ENCODE measurements at places on chromosomes 12 and 14.

DNA sequence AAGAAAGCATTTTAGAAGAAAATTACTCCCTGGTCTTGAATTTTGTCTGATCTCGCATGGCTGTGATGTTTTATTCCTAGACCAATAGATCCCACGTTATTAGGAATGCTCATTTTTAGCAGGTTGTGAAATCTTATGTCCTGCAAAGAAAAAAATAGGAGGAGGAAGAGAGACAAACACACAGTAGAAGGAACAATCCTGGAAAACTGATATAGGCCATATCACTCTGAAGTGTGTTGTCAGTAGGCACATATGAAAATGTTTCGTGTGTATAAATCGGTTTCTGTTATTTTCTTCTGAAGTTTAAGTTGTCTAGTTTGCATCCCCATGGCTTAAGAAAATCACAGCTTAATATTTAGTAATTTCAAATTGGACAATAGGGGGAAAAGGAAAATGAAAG, 12.4 kb downstream of the SLCO1B3 start:
- no peak for DNase-seq

GRCh38 chr12:94460616-94460959, 921 bp upstream of the CEP83 start:
- no peak for DNase-seq

- DNase-seq, result no peak
Measured at GRCh38 chr12:130334937-130335336, 2.8 kb upstream of the PIWIL1 start.

GRCh38 chr12:7190268-7191055, 976 bp downstream of the PEX5 start:
- DNase-seq, result no peak

DNA sequence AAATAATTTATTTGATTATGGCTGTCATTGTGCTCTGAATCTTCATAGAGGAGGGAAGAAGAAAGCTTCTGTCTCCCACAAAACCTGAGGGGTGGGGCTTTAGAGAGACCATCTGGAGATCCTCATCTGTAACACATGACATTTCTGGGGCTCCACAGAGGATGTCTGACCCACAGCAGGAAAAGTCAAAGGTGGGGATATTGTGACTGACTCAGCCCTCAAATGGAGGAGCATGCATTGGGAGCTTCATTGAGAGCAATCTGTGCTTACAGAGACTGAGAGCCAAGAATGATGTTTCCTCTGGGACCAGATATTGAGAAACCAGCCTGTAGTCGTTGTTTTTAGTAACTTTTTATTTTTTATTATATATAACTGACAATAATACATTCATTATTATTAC, 158.7 kb downstream of the SYT1 start:
- DNase-seq, result no peak

DNA sequence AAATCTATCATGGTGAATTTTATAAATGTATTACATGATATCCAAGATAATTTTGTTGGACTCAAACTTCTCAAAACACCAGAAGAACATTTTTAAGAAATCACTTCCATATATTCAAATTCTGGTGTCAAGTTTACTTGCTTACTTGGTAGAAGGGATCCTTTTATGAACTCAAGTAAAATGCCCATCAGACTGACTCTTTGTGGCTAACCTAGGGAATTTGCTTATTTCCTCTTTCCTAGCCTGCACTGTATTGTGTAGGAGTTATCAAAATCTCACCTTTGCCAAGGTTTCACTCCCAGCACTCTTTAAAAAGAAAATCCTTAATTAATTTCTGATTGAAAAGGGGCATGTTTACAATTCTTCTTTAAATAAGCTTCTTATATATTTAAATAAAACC, 196.5 kb downstream of the DUSP6 start:
- no peak for DNase-seq

DNA sequence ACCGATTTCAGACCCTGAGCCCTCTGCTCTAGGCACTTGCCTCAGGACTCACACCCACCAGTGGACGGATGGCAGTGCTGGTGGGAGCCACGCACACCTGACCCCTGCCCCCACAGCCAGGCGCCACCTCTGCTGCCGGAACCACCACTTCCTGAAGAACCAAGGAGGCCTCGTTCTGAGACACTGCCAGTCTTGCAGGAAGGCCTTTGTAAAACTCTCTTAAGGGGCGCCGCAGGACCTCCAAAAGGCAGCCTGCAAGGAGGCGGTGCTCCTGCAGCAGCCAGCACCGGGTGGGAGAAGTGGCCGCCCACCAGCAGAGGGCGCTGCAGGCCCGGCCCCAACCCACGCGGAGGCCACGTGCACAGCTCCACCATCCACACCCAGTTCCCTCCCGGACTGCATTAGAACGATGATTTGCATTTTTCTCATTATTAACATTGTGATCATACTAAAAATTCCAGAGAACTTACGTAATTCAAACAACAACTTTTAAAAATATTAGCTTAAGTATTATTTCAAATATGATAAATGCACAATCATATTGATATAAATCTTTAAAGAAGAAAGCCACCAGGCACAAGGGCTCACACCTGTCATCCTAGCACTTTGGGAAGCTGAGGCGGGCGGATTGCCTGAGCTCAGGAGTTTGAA, 12.8 kb downstream of the STX2 start:
- peak; percentile 75 for DNase-seq

DNA sequence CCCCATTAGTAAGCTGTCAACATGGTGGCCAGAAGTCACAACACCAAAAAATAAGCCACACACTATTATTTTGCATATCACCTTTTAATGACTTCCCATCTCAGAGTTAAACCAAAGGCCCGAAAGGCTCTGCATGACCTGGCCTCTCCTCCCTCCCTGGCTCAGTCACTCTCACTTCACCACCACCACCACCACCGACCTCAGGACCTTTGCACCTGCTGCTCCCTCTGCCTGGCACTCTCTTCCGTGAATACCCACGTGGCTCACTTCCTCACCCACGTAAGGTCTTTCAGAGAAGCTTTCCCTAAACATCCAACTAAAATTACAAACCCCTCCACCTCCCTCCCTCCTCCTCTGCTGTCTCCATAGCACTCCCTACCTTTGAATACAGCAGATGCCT, 134.3 kb downstream of the RIMBP2 start:
- DNase-seq, result no peak

- no peak for DNase-seq
Measured at GRCh38 chr12:113649256-113649830, 177.7 kb upstream of the LHX5 start.

DNA sequence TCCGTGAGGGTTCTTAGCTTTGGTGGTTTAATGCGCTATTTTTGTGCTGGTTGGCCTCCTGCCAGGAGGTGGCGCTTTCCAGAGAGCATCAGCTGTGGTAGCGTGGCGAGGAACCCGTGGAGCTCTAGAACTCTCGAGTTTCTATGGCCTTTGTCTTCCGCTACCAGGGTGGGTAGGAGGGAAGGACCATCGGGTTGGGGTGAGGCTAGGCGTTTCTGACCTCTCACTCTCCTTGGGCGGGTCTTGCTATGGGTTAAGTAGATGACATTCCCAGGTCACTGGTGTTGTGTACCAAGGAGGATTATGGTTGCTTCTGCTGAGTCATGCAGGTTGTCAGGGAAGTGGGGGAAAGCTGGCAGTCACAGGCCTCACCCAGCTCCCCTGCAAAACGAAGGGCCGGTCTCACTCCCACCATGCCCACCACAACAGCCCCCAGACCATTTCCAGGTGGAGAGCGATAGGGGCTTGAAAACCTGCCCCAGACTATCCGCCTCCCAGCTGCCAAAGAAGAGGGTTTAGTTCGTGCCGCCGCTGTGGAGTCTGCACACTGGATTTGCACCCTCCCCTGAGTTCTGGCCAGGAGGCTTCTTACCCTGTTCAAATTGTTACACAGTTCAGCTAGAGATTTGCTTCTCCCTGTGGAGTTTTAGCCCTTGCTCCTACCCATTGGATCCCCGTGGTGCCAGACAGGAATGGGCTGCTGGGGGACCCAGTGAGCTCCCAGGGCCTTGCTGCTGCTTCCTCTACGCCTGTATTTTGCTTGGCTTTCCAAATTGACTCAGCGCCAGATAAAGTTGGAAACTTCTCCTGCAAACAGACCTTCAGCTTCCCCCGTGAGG, 21.9 kb downstream of the RNFT2 start:
- peak; percentile 23 for DNase-seq

DNA sequence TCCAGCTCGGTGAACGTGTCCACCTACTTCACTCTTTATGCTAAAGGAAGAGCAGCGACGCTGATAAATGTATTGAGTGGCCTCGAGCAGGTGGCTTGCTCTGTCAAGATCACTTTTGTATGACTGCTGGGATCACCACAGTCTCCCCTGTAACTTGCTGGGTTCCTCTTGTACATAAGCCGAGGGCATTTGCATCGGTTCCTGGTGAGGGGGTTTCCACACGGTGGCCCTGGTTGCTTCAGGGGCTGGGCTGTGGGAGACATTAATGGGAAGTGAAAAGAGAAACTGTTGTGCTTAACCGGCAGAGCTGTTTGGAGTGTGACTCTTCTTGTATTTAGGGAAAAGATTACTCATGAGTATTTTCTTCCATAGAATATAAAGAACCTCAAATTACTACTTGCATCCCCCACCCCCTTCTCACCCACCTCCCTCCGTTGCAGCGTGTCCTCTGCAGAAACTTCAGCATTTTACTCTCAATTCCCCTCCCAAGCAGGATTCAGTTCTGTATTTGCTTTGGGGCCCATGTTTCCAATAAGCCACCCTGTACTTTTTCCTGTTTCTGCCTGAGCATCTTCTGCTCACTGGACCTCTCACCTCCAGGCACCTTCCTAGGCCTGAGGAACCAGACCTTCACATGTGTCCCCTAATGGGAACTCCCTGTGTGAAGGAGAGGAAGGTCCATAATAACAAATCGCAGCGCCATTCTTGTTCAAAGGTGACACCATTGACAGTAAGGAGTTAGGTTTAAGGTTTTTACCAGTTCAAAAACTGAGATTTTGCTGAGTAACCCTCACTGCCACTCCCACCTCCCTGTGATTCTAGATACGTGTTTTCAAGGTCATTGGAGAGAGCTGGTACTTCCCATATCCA, 187.0 kb downstream of the ETV6 start:
- DNase-seq, result peak; percentile 66

DNA sequence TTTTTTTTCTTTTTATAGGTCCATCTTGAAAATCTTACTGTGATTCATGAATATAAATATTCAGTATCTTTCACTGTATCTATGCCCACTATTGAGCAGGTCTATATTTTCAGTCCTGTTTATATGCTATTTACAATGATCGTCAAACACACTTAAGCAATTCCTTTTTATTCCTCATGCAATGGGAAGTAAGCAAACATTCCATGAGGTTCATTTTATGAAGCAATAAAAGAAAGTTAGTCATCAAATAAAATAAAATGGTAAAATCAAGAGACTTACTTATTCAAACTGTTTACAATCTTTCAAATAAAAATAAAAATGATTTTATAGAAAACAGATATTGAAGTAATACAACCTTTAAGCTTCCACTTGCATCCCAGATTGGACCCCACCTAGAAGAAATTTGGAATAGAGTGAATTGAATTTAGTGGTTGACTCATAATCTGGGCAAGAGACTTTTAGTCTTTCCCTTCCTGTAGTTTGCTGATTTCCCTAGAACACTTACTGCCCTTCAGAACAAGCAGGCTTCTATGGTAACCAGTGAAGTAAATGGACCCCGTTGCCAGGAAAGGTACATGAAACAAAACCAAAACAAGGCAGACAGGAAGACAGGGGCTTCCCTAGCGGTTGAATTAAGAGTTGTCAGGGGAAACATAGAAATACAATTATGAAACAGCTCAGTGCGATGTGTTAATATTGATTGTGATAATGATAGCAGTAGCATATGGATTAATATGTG, 241.0 kb upstream of the ATP2B1 start:
- no peak for DNase-seq

DNA sequence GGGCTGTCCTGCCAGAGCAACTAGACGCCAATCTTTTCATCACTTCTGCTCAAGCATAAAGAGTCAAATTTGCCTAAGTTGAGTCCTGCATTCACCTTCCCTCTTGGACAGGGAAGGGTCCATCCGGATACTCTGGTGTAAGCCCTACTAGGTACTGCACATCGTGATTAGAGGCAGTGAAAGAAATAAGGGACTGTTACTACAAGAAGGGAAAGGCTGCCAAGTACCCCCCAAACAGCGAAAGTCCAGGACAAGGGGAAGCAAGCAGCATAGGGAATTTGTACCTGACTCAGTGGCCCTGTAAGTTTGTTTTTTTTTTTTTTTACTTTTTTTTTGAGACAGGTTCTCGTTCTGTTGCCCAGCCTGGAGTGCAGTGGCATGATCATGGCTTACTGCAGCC, 13.7 kb upstream of the PLEKHH1 start:
- DNase-seq, result no peak

DNA sequence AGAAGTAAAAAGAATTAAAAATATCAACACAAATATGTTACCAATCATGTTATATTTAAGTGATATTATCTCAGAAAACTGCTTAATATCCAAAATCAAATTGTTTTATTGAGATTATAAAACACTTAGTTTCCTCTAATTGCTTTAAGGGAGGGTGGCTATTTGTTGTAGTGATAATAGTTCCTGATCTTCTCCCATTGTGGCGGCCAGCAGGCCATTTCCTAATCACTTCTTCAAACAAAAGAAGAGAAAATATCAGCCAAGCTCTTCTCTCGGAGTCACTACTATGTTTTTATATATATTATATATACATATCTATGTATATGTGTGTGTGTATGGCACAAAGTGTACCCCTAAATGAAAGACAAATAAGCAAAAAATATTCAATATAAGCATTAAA, 31.5 kb downstream of the ERO1A start:
- DNase-seq, result no peak
